Right lobe of liver (tissue), 6 donors: ENCODE measurements at places on chromosomes 1 and 21.

DNA sequence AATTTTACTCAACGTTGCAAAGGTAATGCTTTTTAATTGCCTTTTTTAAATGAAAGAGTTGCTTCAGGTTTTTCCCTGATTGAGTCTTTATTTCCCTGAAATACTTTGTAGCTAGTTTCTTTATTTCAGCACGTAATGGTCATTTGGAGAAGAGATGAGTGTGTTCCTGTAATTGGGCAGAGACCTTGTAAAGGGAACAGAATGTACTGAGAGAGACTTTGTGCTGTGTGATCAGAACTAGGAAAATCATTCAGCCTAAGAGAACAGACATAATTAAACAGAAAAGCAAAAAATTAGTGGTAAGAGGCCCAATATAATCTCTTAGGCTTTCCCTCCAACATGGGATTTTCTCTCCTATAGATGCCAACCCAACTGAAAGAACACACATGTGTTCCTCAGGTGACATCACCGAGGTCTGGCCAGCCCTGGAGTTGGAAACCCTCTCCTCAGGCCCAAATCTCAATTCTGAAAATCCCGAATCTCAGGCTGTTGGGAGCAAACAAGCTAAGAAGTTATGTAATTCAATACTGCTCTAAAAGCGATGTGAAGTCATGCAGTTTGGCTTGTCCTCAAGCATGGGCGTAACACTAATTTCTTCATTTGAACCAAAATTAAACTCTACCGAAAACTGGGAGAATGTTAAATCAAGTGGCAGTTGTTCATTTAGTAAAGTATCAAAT, 102.0 kb downstream of the TGFB2 start:
- DNase-seq: no peak

DNA sequence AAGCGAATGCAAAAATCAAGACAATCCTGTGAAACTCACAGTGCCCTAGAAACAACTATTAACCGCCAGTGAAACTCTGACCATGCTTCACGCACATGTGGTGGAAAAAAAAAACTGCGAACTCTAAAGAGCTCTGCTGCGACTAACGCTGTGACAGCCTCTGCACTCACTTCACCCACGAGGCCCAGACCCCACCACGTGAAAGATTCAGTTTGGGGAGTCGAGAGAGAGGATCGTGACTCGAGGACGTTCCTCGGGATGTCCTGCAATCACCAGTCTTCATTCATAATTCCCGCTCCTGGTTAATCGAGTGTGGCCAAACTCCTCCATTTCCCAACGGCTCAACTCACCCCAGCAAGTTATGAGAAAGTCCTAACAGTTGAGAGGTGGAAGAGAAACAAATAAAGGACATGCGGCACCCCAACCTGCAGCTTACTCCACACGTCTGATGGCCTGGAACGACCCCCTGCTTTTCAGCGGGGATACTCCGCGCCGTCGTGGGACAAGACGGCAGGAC, 1.1 kb downstream of the SERBP1 start:
- DNase-seq: no peak

GRCh38 chr1:219517031-219517430, 95.9 kb downstream of the ZC3H11B start:
- no peak for DNase-seq

DNA sequence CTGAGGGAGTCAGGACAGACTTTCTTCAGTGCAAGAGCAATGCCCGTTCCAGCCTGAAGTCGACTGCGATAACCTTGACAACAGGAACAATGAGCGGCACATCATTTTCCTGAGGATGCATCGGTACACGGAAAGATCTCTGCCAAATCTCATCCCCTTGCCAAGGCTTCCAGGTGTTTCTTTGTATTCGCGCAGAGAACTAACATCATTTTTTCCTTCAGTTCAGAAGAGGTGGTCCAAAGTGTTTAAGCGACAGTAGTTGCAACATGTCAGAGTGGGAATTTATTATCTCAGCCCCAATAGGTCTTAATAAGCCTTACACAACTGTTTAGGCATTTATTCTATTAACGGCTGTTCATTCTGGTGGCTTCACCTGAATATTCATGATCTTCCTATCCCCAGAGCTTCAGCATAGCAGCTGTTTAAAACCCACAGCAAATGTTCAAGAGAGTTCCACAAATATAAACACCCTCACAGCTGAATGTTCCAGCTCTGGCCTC, 129.7 kb upstream of the NFIA start:
- DNase-seq: no peak

GRCh38 chr1:39613250-39613649, 26.2 kb downstream of the HEYL start:
- no peak for DNase-seq

- DNase-seq: no peak
Measured at GRCh38 chr21:37784591-37785318, 131.5 kb downstream of the KCNJ6 start.

DNA sequence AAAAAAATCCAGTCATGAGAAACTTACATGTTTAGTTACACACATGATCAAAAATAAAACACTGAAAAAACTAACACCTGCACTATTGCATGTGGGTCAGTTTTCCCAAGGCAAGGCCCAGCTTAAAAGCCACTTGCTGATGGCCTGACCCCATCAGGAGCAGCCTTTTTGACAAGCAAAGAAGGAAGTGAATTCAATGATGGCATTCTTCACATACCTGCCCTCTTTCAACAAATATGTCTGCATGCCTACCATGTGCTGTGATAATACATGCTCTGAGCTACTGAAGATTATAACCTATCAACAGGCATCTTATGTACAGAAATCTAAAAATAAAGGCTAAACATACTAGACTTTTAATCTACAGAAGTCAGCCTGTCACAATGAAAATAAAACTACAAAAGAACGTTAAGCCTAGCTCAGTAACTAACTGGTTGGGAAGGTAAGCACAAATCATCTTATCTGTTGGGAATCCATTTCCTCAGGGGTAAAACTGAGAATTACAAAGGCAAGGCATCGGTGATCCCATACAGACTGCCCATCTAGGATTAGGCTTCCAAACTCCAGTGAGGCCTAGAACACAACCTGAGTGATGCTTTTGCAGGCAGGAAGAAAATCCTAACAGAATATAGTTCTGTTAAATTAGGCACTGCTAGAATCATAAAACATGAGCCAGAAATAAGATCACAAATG, 14.5 kb downstream of the SORT1 start:
- no peak for DNase-seq

DNA sequence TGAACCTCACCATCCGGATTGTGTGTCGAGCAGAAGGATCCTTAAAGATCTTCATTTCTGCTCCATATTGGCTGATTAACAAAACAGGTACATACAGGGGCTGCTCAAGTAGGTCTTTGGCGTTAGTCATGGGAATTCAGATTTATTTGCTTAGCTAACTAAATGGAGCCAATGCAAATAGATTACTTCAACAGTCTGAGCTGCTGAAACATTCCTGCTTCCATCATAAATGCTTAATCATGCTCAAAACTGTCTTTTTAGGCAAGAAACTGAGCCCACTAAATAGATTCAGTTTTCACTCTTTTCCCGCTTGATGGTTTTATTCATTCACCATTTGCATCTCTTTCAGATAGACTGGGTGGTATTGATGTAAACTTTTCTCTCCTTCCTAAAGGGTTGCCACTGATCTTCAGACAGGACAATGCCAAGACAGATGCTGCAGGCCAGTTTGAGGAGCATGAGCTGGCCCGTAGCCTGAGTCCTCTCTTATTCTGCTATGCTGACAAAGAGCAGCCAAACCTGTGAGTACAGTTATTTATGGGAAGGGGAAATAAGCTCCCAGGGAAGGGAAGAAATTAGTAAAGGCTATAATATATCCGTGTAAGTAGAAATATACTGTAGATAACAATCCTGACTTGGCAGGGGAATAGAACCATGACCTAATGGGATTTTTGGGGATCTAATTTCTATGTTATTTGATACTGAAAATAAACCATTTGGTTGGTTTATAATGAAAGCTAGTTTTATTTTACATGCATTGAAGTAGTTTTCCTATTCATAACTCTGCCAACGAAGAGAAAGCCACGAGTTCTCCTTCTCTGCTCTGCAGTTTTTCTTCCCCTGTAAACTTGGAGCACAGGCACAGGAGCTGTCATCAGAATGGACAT, 126.4 kb downstream of the VPS13D start:
- DNase-seq: no peak

GRCh38 chr1:162108426-162108825, 38.9 kb downstream of the NOS1AP start:
- no peak for DNase-seq

DNA sequence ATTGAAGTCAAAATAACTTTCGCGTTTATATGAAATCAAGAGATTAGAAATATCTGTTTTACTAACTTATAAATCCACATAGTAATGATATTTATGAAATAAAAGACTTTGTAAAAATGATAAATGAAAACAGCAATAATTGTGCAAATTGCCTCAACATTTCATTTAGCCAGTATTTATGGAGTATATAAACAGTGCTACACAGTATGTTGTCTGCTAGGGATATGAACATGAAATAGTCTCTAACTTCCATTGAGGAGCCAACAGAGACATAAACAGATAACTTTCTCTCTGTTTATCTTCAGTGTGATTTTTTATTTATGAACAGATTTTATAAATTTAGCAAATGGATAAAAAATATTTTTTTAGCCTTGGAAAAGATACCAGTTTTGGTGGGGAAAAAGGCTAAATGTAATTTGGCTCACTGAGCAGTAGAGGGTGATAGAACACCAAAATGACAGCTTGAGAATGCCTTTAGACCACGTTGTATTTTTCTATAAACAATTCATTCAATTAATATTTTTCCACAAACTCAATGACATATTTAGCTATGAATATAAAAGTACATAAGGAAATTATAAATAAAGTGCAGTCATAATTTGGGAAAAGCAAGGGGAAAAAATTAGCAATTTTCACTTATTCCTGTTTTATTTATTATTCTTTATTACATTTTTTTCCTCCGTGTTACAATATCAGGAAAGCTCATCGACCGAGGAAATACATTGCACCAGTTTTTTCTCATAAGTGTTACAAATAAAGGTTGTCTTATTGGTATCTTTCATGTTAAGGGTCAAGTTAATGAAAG, 47.5 kb upstream of the EEIG2 start:
- no peak for DNase-seq
